ENCODE measurements at places on chromosomes 5 and 9. TPM values are rescaled to one million over a fixed set of nuclear protein-coding genes. Genes with fewer than 3 reads are reported as not detected.

DNA sequence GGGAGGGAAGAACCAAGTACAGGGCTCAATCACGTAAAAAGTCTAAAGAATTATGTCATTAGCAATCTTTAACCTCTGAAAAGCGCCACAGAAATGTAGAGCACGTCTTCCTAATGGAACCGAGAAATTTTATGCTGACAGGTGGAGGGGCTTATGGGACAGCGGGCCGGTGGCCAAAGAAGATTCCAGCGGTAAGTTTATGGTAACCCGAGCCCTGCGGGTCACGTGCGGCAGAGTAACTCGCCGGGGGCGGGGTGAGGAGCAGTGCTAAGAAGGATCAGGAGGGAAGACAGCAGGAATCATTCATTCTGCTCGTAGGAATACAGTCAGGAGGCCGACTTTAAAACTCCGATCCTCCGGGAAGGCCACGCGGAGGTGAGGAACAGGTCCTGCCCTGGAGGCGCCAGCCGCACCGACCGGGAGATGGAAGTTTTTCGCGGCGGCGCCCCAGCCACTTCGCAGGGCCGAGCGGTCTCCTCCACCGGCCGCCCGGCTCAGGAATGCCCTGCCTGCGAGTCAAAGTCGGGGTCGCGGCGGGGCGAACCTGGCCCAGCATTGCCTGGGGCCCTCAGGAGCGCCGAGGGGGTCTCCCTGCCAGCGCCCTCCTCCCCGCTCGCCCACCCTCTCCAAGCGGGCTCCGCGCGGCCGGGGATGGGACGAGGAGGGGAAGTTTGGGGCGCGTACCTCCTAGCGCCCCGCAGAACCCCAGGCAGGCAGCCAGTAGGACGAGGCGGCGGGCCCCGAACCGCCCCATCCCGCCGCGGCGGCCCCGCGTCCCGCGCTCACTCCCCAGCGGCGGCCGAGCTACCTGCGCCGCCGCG is 101.8 kb downstream of the ESM1 start:
- peak; percentile 45 for DNase-seq

DNA sequence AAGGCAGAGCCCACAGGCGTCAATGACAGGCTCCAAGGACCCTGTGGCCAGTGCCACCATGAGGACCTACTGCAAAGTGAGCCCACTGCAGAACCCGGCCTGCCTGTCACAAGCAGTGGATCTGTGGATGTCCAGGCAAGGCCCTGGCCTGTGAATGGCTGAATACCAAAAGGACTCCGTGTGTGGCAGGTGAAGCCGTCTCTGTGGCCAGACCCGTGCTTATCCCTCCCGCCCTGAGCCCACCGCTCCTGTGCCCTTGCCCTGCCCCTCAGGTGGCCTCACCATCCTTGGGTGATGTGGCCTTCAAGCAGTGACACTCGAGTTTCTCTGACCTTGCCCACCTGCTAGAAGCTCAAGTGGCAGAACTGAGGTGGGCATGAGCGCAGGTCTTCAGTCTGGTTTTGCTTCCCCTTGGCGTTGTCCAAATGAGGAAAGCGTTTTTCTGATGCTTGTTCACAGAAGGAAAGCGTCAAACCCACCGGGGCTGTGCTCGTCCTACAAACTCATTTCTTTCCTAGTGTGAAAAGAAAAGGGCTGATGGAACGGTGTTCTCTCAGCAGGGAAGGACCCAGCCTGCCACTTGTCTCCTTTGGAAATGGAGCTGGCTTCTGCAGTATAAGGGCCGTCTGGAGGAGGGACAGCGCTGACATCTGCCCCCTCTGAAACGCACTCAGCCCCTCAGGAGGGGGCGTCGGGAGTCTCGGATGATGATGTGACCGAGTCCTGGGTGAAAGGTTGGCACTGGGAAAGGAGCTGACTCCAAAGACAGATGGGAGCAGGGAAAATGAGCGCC is 377.7 kb upstream of the IRX4 start:
- DNase-seq: no peak

DNA sequence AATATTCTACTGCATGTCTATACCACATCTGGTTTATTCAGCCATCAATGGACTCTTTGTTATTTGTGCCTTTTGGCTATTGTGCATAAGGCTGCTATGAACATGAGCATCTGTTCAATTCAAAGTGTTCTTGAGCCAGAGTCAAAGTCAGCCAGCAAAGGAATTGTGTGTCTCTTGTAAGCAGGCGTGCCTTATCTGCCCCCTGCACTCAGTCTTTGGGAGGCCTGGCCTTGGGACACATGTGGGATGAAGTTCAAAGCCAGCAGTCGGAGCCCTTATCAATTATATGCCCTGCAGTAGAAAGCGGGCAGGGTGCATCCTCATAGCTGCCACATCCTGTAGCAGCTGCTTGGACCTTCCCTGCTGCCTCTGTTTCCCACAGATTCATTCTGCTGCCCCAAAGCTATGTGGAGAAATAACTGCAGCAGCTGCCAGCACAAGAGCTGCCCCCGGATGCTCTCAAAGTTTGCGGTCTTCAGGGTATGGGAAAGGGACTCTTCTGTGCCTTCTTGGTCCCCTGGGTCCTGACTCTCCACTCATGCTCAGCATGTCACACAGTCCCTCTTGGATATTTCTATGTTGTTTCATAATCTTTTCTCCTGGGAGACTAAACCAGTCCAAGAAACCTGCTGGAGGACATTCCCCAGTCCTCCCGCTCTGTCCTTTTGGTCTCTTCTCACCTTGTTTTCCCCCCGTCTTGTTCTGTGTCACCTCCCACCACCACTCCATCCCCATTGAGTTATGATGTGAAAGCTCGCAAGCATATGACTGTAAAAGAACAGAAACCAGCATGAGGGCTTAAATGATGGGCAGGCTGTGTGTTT is 35.9 kb downstream of the STOM start:
- DNase-seq: no peak

DNA sequence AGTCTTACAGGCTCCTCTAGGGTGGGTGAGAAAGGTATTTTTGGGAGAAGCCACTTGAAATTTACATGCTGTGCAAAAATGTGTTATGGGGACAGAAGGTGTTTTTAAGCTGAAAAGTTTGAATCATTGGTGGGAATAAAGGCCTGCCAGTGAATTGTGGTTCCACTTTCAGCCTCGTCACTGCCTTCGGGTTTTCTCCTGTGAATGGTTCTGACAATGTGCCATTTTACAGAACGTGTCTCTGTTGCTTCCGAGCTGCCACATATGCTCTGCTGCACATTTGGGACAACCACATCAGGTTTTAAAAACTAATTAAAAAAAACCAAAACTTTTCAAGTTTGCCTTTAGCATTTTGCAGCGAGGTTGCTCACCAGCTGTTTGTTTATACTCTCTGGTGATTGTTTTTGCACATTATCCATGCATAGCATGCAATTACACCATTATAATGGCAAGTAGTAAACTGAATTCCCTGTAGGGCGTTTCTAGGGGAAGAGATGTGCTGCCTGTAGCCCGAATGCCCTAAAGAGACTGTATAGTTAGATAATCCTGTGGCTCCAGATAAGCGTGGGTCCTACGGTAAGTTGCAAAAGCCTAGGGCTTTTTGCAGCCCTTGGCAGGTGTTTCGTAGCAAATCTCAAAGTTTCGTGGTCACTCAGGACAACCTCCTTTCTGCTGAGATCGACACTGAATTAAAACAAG is 40.1 kb upstream of the SUB1 start:
- no peak for DNase-seq

- DNase-seq: no peak
These were observed 58.6 kb downstream of the DIAPH1 start for GRCh38 chr5:141560151-141560550.

- no peak for DNase-seq
These were observed 5.5 kb upstream of the DNAJC21 start for GRCh38 chr5:34923694-34924461.

- peak; percentile 49 for DNase-seq
These were observed 140.9 kb downstream of the ZNF608 start for GRCh38 chr5:124605541-124605940.

- DNase-seq: no peak
These were observed 116.9 kb downstream of the NPR3 start for GRCh38 chr5:32827981-32828380.

DNA sequence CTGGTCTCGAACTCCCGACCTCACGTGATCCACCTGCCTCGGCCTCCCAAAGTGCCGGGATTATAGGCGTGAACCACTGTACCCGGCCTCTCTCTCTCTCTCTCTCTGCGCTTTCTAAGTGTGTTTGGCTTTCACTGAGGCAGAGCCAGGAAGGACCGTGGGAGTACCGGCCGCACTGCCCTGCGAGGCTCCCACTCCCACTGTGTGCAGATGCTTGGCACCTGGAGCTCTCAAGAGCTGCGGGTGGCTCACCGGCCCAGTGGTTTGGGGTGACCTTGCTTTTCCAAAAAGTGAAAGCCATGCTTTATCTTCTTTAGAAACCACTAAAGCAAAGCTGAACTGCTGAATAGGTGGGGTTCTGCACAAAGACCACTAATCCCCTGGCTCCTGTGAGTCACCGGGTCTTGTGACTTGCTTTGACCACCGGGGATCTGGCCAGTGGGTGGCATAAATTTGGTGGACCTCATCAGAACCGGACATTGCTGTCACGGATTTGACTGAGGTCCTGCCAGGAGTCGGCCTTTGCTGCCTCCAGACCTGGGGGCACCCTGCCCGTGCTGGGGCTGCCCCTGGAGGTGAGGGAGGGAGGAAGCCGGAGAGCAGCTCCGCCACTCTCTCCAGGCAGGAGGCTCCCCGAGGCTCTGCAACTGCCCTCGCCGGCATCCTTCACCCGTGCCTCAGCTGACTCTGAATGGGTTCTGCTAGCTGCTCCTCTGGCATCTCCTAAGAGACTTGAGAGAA is 228.9 kb downstream of the FANCC start:
- no peak for DNase-seq

GRCh38 chr5:121384359-121384758 is 467.3 kb upstream of the FTMT start:
- no peak for DNase-seq

- DNase-seq: no peak
These were observed 292.5 kb downstream of the PARP8 start for GRCh38 chr5:50958852-50959457.

DNA sequence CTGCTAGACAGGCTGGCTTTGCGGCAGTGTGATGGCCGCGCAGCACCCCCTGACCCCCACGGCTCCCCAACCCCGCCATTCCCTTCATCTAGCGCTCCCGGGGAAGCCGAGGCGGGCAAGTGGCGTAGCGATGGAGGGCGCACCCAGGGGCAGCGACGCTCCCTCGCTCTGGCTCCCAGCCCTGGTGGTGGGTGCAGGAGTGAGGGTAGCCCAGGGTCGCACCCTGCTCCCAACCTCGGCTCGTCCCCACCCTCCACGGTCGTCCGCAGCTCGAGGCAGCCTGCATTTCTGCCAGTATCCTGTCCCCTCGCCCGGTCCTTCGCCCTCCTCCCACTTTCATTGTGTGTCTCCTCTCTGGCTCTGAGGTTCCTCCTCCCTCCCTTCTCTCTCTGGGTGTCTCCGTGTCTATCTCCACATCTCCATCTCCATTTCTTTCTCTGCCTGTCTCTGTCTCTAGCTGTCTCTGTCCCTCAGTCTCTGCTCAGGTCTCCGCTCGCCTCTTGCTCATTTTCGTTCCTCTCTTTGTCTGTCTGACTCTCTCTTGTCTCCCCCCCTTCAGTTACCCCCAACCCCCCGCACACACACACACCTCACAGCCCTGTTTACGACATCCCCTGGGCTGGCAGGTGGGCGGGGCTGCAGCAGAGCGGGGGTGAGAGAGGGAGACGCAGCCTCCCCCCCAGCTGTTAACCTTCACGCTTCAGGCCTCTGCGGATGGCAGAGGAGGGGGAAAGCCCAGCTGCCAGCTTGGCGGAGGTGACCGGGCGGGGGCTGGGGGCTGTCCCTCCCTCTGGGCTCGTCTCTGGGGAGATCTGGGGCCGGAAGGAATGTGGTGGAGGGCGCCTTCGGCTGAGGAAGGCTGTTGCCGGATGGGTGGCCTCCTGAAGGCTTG is 48.7 kb upstream of the PSD2 start:
- peak; percentile 52 for DNase-seq

GRCh38 chr5:119470851-119471451 is 18.7 kb downstream of the HSD17B4 start:
- no peak for DNase-seq

GRCh38 chr5:133642153-133642722 is 29.9 kb upstream of the FSTL4 start:
- no peak for DNase-seq

GRCh38 chr9:34463098-34463900 is 4.7 kb downstream of the DNAI1 start:
- DNase-seq: no peak

The EIF4E1B gene
- not detected for total RNA-seq

The SHOC1 gene
- not detected for total RNA-seq

The ASTN2 gene
- 31.3 TPM for total RNA-seq

The EQTN gene
- not detected for total RNA-seq

The ABL1 gene
- total RNA-seq: 40.8 TPM

The SPEF2 gene
- 2.6 TPM for total RNA-seq

The CHD1 gene
- 15.0 TPM for total RNA-seq

The SOX30 gene
- 0.37 TPM for total RNA-seq

The PHF24 gene
- 0.47 TPM for total RNA-seq

Measured in left cardiac atrium (tissue), 4 donors.